ENCODE measurements at places on chromosomes 3 and 15. TPM values are rescaled to one million over a fixed set of nuclear protein-coding genes. Genes with fewer than 3 reads are reported as not detected.

The CLSTN2 gene
- total RNA-seq: 3.1 TPM

The FAM107A gene
- total RNA-seq: not detected

The RTF1 gene
- 66.4 TPM for total RNA-seq

The TNIK gene
- total RNA-seq: 1.5 TPM

GRCh38 chr3:12914088-12914487, 72.7 kb upstream of the RPL32 start:
- H3K4me1 ChIP-seq: peaks cover 17% of the 10 kb centered on the region
- H3K36me3 ChIP-seq: peaks cover 12% of the 10 kb centered on the region
- peaks cover 30% of the 10 kb centered on the region for H3K27me3 ChIP-seq
- H3K4me3 ChIP-seq: no peak overlapping the region
- no peak for DNase-seq

DNA sequence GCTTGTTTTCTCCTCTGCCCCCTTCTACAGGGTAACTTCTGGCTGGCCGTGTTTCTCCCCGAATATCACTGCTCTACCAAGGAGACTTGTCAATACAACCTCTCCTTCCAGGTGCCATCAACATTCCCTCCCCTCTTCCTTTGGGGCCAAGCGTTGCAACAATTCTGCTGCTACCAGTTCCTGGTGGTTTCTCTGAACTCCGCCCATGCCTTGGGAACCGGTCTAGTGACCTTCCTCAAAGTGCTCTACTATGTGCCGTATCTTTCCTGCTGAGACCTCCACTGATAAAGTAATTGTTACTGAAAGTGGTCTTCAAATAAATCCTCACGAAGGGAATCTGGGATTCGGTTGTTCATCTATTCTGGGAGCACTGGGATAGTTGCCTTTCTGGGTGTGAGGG, 26.2 kb downstream of the PCSK6 start:
- no peak for DNase-seq
- no peak overlapping the region for H3K4me3 ChIP-seq
- H3K36me3 ChIP-seq: peaks cover 17% of the 10 kb centered on the region
- peaks cover 13% of the 10 kb centered on the region for H3K4me1 ChIP-seq

GRCh38 chr3:82229397-82229796, 468.0 kb upstream of the GBE1 start:
- H3K36me3 ChIP-seq: no peaks in the 10 kb centered on the region
- no peak for DNase-seq
- H3K27ac ChIP-seq: no peak overlapping the region
- no peaks in the 10 kb centered on the region for H3K4me1 ChIP-seq
- H3K4me3 ChIP-seq: no peak overlapping the region

DNA sequence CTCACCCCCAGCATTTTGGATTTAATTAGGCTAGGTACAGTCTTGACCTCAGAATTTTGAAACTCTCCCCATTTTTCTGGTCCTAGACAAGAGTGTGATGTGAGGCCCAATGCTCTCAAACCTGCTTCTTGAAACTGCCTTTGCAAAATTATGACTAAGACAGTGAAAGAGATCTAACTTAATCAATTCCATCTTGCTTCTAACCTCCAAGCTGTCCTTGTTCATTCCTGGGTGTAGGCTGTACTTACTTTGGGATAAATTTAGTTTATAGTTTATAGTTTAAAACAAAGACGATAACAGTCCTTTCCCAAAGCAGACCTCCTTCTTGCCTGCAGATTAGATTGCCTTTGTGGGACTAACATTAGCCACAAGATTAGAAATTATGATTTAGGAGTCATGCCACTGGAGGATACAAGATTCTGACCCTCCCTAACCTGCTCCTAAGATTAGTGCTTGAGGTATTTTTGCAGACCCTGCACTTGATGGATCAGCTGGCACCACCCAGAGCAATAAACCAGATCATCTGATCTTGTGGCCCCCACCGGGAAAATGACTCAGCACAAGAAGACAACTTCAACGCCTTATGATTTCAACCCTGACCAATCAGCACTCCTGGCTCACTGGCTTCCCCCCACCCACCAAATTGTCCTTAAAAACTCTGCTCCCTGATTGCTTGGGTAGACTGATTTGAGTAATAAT, 59.6 kb downstream of the CD200R1L start:
- no peak overlapping the region for H3K4me3 ChIP-seq
- H3K27me3 ChIP-seq: peaks cover 1% of the 10 kb centered on the region
- DNase-seq: no peak
- H3K4me1 ChIP-seq: no peaks in the 10 kb centered on the region
- no peak overlapping the region for H3K27ac ChIP-seq

DNA sequence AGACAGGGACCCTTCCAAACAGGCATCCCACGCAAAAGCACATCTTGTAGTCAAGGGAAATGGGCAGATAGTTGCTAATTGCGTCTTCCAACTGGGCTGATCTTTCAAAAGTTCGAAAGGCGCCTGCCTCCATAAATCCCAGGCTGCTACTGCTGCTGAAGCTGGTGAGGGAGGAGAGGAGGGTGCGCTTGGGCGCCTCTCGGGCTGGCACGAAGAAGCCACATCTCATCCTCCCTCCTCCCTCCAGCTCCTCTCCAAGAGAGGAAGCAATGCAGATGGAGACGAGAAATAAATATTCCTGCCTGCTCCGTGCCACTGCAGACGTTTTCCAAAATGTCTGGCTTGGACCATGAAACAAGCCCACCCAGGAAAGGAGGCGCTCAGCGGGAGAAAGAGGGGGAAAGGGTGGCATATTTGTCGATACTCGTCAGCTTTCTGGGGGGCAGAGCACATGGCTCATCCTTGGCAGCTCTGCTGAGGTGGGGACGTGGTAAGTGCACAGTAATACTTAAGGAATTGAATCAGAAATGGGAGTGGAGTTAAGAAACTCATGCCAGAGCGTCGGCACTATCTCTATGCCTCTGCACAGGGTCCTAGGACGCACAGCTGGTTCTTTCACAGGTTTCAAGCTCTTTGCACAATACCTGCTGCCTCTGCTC, 88.9 kb upstream of the FEZF2 start:
- no peaks in the 10 kb centered on the region for H3K4me1 ChIP-seq
- H3K36me3 ChIP-seq: no peaks in the 10 kb centered on the region
- DNase-seq: no peak
- no peak overlapping the region for H3K4me3 ChIP-seq

- H3K4me3 ChIP-seq: no peak overlapping the region
- H3K36me3 ChIP-seq: peaks cover 5% of the 10 kb centered on the region
- no peak overlapping the region for H3K27ac ChIP-seq
- DNase-seq: peak; percentile 66
Observed at GRCh38 chr15:72342385-72342784, 22.4 kb upstream of the CELF6 start.

DNA sequence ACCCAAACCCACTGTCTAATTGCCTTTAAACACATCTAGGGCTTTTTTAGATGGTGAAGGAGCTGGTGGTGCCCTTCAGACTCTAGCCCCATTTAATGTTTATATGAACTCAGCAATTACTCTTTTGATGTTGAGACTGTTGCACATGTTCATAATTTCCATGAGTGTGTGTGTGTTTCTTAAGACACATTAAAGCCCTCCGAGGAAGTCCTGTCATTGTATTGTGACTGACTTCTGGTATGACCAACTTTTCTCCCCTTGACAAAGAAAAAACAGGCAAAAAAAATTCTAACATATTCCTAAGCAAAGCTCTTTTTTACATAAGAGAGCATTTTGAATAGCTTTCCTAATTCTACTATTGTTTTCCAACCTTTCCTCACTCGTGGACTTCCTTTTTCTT, 91.6 kb downstream of the FLNB start:
- H3K27me3 ChIP-seq: no peaks in the 10 kb centered on the region
- no peaks in the 10 kb centered on the region for H3K4me1 ChIP-seq

Measured in glutamatergic neuron (in vitro differentiated cells).